ENCODE measurements at places on chromosomes 5 and 9.
A peak's percentile ranks its signal among the peaks of the same experiment; 100 is the strongest.

DNA sequence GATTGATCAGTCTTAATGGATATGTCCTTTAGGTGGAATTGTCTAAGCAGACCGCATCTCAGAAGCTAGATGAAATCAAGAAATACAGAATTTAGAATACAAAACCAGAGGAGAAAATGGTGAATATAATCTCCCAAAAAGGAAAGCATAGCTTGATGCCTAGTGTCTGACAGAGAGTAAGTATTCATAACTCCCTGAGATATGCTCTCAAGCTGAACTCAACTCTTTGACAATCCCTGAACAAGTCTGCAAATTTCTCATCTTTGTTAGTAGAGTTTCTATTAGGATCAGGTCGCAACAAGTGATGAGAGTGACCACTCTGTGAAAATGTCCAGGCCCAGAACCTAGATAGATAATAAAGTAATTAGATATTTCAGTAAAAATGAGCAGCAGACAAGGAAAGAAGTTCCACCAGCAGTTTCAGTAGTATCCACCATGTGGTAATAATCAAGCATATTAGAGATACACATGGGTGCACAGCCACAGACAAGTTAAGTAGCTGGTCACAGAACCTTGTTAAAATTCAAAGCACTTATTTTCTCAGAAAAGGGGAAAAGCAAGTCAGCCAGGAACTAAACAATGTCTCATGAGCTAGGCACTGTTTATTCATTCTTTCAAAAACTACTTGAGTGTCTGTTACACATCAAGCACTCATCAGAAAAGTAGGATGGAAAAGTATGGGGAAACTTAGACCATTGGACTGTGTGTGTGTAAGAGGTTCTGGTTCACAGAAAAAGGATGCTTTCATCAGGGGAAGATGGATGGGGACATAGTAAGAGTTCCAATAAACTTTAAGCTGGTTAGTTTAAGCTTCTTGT lies 481.5 kb upstream of the TUSC1 start:
- peak; percentile 9 for DNase-seq

- no peak for DNase-seq
These were observed 218.6 kb upstream of the ANKRD55 start for GRCh38 chr5:56451742-56452141.

DNA sequence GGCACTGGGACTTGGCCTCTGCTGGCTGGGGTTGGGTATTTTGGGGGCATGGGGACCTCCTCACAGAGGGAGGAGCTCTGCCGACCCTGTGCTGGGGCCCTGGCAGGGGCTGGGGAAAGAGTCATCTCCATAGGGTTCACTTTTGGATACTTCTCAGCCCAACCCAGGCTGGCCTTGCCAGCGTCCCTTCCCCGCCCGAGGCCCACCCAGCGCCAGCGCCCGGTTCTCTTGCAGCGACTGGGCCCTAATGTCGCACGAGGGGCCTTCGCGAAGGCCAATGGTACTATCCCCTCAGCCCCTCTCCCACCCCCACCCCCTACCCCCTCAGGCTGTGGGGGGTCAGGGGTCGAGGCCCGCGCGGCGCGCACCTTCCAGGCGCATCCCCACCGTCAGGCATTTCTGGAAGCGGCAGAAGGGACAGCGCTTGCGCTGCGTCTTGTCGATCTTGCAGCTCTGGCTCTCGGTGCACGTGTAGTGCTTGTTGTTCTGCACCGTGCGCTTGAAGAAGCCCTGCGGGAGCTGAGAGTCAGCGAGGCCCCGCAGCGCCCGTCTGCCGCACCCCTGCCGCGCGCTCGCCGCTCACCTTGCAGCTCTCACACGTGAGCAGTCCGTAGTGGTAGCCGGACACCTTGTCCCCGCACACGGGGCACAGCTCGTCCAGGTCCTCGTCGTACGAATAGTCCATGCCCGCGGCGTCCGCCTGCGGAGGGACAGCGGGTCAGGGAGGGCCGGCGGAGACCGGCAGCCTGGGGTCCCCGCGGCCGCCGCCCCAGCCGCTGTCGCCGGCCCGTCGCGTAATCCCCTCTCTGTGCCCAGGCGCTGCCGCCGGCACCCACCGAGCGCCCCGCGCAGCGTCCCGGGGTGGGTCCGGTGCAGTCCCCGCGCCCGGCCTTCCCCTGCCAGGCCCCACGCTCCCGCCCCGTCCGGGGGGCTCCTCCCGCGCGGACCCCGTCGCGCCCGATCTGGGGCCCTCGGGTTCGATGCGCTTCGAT lies 4.2 kb downstream of the NR5A1 start:
- no peak for DNase-seq

GRCh38 chr5:31853398-31854135 lies 214.6 kb downstream of the PDZD2 start:
- DNase-seq: no peak

DNA sequence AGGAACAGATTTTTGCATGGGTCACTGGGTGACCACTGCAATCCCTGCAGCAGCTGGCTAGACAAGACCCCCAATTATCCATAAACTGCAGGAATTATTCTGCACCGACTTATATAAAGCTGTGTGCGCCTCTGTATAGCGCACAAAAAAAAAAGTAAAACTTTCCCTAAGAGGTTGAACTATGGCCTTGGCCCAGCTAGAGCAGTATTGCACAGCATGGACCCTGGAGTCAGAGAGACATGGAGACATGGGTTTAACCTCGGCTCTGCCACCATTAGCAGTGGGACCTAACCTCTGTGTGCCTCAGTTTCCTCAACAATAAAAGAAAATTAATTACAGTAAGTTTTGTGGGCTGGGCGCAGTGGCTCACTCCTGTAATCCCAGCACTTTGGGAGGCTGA lies 17.1 kb upstream of the GRPEL2 start:
- no peak for DNase-seq

- DNase-seq: no peak
These were observed 217.5 kb upstream of the RIOK2 start for GRCh38 chr5:97400537-97400936.

GRCh38 chr5:87266914-87267573 lies 639 bp upstream of the RASA1 start:
- DNase-seq: no peak

DNA sequence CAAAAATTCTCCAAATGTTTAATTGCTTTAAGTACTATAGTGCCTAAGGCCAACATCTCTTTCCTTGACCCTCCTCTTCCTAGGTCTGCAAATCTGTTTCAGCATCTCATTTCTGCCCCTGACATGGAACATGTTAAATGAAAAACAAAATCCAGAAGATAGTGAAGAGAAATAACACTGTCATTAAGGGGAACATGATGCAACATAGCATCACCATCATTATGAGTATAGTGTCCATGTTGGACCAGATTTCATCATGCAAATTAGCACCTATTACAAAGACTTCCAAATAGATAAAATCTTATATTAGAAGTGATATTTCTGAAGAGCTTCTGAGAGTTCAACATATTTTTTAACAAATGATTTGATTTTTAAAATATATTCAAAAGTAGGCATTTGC lies 375.2 kb downstream of the PTPRD start:
- DNase-seq: no peak

- peak; percentile 66 for DNase-seq
These were observed at the start of gene NEK6 for GRCh38 chr9:124257844-124258606. Gene NEK6 (plus strand): TSS chr9:124257949. CDS start chr9:124301965, 44,016 bp downstream.

- no peak for DNase-seq
These were observed 27.0 kb downstream of the MAT2B start for GRCh38 chr5:163532171-163533084.

DNA sequence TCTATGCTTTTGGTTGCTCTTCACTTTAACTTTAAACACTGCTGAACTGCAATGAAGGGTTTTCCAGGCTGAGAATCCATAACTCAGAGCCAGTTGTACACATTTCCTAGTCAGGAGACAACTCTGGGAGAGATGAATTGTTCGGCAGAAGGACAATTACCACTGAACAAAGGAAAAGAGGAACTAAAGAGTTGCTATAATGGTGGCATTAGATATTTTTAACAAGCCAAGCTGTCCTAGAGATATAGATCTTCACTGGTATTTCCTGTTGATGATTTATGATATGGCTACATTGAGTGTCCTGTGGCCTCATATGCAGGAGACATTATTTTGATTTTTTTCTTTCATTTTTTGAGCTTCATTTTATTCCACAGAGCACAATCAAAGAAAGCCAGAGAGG lies 219.1 kb upstream of the PCSK5 start:
- DNase-seq: no peak

DNA sequence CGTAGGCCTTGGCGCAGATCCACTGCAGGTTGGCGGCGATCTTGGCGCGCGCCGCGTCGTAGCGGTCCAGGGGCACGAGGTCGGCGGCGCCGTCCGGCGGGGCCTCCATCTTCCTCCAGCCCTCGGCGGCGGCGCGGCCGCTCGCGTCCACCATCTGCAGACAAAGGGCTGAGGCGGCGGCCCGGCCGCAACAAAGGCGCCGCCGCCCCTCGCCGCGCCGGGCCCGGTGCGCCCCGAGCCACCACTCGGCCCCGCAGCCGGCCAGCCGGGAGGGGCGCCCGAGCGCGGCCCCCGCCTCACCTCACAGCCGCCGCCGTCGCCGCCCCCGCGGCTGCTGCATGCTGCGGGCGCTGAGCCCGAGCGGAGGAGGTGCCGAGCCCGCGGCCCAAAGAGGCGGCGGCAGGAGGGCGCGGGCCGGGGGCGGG lies 328 bp downstream of the CAMSAP1 start:
- DNase-seq: no peak

- no peak for DNase-seq
These were observed 28.7 kb upstream of the RARS1 start for GRCh38 chr5:168457542-168457941.

DNA sequence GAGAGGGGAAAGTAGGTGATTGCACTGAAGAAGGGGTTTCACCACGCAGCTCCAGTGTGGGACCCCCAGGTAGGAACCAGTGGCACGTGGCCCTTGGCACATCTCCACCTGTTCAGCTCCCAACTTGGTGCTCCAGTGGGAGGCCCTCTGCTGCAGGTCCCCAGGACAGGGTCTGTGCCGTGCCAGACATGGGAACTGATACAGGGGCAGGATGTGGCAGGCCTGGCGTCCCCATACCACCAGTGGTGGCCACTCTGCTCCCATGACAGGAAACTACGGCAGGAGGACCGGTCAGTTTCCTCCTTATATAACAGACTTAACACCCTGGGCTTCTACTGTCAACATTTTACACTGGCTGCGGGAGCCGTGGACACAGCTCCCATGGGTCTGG lies 67.3 kb downstream of the PSMB7 start:
- DNase-seq: no peak

DNA sequence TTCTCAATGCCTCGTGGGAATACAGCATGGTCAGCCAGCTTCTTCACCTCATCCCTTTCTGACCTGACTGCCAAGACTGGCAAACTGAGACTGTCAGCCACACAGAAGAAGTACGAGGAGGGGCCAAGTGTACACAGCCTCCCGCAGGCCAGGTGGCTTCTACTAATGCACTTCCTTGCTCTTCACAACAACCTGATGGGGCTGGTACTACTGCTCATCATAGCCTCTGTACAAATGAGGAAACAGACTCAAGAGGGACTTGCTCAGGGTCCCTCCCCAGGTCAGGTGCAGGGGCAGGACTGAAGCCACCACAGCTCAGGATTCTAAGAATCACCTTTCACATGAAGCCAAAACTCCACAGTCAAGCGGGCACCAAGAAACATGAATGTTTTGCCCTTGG lies 21.3 kb downstream of the NIPAL4 start:
- no peak for DNase-seq

DNA sequence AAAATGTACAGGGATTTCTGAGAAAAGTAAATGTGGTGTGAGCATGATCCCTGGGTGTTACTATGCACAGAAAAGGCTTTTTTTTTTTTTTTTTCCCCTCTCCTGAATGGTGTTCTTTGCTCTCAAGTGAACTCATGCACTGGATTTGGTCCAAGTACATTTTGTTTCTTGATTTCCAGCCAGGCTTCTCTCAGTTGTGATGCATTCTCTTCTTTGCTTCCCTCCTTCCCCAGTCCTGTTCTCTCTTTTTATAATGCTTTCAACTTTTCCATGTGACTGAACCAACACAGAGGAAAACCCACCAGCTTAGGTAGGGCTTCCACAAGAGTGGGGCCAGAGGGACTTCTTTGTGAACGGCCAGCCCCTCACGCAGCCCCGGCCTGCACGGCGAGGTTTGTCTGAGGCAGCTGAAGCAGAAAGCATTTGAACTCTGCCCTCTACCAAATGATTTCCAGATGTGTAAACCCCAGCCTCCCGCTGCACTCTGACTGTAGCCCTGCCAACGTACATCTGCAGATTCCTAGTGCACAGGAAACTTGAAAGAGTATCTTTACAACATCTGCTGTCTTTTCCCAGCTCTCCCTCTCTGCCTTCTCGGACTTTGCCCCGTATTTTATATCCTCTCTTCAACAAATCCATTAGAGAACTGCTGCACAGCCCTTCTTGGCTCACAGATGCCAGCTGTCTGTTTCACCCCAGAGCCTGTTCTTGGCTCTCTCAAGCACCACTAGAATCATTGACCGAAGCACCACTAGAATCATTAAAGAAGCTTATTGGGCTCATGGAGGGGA lies 71.8 kb upstream of the CD180 start:
- peak; percentile 94 for DNase-seq

DNA sequence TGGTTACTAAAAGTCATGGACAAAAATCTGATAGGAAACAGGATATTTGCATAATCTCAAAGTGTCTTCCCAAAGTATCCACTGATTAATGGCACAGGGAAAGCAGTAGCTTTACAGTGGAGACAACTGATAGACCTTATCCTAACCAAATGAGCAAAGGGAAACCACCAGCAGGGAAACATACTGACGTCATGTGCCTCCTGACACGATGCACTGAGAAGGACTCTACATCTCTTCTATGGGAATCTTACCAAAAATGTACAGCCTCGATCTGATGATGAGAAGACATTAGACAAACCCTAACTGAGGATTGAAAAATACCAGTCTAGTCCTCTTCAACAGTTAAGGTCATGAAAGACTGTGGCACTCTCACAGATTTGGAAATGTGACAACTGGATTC lies 166.2 kb downstream of the INSYN2B start:
- DNase-seq: no peak

- peak; percentile 70 for DNase-seq
These were observed 29.7 kb upstream of the FAM169A start for GRCh38 chr5:74895906-74896305.

DNA sequence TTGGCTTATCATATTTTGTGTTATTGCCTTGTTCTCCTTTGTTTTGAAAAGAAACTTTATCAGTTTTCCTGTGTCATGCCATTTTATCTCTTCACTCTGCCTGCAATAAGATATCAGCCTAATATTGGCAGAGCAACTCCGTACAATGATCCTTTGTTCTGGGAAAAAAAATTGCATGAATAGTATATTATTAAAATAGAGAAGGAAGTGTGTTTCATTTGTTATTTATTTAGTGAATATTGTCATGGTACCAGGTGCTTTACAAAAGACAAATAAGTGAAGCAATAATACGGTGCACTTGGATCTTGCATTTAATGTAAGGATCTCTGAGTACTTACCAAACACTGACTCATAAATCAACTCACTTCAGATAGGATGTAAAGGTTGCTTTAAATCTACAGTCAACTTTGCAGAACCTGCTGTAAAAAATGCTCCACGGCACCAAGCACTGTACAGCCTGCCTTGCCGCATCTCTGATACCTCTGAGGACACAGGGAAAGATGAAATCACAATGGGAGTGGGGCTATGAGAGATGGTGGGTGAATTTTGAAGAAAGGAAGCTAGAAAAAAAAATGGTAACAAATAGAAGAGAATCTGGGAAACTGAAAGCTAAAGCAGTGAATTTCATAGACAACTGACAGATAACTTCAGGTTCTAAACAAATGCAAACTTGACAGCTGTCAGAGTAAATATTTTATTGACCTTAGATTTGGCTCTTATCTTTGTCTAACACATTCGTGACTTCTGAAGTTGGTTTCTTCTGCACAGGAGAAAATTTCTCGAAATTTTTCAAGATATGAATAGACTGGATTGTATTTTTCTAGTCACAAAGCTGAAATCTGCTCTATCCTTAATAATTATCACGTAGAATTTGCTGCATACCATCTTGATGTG lies 232.1 kb downstream of the ENC1 start:
- DNase-seq: no peak

GRCh38 chr9:135294836-135295235 lies 184.7 kb upstream of the PPP1R26 start:
- DNase-seq: no peak

Measured in fibroblast of skin of scalp (primary cell).